ENCODE measurements at places on chromosomes 1 and 21. TPM values are rescaled to one million over a fixed set of nuclear protein-coding genes. Genes with fewer than 3 reads are reported as not detected.

Gene RNU1-3
- total RNA-seq, result 1,264 TPM

Gene CCDC30
- total RNA-seq, result 0.95 TPM

Gene OR2T11
- not detected for total RNA-seq

Gene CD34
- total RNA-seq, result 18.7 TPM

DNA sequence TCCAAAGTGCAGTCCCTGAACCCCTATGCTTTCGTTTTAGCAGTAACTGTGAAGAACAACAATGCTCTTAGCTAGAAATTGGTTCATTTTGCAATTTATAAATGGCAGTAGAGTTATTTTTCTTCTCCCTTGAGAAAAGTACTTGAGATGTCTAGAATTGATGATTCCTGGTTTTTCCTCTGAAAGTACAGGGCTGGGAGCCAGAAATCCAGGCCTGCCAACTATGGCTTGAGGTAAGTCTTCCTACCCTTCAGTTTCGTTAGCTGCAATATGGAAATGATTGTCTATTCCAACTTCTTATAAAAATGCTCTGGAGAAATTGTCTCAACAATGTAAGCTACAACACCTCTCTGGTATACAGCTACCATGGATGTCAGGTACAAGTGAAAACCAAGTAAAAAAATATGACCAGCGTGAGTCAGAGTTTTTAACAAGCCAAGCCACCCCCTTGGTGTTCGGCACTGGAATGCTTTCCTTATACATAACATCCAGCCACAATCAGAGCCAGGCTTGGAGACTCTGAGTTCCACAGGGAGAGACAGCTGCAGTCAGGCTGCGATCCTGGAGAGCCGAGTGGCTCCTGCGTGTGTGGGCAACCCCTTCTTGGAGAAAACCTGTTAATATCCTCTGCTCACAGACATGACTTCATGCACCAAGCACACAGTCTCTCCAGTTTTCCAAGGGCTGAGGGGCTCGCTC is 22.0 kb downstream of the TSPAN2 start:
- no peak overlapping the region for H3K27ac ChIP-seq
- H3K27me3 ChIP-seq, result no peaks in the 10 kb centered on the region
- H3K4me3 ChIP-seq, result no peak overlapping the region

- no peak for DNase-seq
- no peak overlapping the region for H3K27ac ChIP-seq
- H3K4me1 ChIP-seq, result no peaks in the 10 kb centered on the region
- no peaks in the 10 kb centered on the region for H3K36me3 ChIP-seq
- no peak overlapping the region for H3K4me3 ChIP-seq
Observed at GRCh38 chr1:29579821-29580425, 343.6 kb downstream of the PTPRU start.

GRCh38 chr1:169119405-169119804 is 12.9 kb downstream of the ATP1B1 start:
- H3K4me3 ChIP-seq, result peak overlapping the region; percentile 100
- no peak for DNase-seq

GRCh38 chr1:19337289-19337688 is 25.2 kb downstream of the SLC66A1 start:
- H3K36me3 ChIP-seq, result peaks cover 50% of the 10 kb centered on the region
- no peak overlapping the region for H3K4me3 ChIP-seq
- no peak for DNase-seq
- H3K4me1 ChIP-seq, result no peaks in the 10 kb centered on the region
- H3K27ac ChIP-seq, result no peak overlapping the region

DNA sequence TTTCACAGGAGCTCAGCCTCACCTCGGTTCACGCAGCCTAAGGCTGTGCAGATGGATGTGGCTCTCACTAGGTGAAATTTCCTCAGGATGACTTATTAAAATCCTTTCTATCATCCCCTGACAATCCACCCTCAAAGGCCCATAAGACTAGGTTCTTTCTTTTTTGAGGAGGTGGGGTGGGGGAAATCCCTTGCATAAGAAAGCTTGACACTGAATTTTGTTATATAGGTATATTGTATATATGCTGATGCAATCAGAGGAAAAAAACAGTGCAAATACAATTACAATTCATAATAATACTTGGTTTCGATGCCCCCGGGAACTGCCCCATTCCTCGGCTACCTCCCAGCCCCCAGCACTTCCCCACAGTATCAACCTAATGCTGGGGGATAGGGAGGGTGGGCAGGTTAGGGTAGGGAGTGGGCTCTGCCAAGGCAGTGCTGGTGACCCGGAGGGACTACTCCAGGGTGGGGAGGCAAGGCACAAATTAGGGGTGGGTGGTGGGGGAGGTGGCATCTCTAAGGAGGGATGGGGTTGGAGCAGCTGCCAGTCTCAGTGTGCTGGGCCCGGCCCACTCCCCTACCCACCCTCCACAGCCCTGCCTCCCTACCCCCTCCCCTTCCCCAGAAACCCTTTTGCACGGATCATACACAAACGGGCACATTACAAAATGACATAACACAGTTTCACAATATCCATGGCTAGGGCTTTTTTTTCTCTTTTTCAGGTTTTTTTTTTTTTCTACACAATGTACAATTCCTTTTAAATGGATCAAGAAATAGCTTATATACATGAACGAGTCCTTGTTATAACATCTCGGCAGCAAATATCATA is 30.9 kb downstream of the SLC27A3 start:
- no peaks in the 10 kb centered on the region for H3K27me3 ChIP-seq
- peaks cover 5% of the 10 kb centered on the region for H3K4me1 ChIP-seq
- no peak for DNase-seq
- H3K4me3 ChIP-seq, result no peak overlapping the region
- H3K27ac ChIP-seq, result no peak overlapping the region

DNA sequence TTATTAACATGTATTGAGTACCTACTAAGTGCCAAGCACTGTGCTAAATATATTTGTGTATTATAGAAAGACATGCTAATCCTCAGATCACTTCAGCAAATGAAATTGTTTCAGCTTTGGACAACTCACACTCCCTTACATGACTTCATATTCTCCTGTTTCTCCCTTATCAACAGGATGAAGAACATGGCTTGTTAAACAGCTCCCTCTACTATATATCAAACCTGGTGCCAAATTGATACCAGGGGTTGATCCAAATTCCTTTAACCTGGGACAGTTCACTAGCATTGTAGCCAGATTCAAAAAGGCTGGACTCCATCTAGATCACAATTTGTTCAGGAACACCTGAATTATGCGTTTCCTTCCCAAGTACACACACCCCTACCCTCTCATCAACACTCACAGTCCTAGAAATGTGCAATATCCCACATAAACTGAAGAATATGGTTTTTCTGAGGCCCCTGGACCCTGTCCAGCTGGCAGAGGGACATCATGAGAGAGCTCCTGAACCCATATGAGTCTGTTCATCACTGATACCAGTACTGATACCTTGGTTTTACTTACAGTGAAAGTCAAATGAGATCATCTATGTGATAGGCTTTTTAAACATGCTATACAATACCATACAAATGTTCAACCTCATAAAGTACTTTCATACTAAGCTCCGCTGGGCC is 47.0 kb upstream of the PALMD start:
- H3K4me1 ChIP-seq, result no peaks in the 10 kb centered on the region
- no peak overlapping the region for H3K27ac ChIP-seq
- no peak overlapping the region for H3K4me3 ChIP-seq
- H3K36me3 ChIP-seq, result no peaks in the 10 kb centered on the region
- no peaks in the 10 kb centered on the region for H3K27me3 ChIP-seq

- H3K4me1 ChIP-seq, result no peaks in the 10 kb centered on the region
- no peak overlapping the region for H3K27ac ChIP-seq
- H3K36me3 ChIP-seq, result no peaks in the 10 kb centered on the region
Observed at GRCh38 chr1:215277532-215277931, 195.0 kb downstream of the KCNK2 start.

DNA sequence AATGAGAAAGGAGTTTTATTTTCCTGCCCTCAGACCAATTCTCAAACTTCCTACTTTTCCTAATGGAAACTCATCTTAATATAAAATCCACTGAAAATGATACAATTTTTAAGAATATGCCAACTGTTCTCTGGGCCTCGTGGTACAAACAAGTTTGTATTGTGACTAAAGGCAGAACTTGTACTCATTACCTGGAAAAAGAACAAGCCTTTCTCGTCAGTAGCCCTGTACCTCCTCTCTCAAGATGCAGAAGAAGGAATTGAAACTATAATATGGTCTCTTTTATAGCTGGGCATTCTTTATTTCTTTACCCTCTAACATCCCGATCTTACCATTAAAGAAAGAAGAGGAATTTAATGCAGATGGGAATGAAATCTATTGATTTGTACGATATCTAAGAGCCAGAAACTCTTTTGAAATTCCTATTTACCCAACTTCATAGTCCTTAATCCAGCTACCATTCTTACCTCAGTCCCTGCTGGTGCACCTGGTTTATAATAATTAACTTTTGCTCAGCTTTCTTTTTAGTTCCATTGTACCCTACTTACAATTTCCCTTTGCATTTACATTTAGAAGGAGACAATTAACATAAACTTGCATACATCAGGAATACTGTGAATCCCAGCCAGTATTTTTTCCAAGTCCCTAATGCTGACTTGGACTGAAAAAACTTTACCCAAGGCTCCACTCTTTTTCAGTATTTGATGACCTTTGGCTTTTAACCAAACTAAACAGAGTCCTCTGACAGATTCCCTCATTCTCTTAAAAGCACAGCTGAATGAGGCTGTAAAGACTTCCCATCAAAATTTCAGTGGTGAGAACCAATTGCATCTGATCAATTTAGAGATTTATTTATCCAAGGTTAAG is 1162.4 kb downstream of the BRINP3 start:
- no peak overlapping the region for H3K4me3 ChIP-seq
- H3K4me1 ChIP-seq, result no peaks in the 10 kb centered on the region
- no peaks in the 10 kb centered on the region for H3K36me3 ChIP-seq
- H3K27me3 ChIP-seq, result no peaks in the 10 kb centered on the region
- no peak for DNase-seq

- no peaks in the 10 kb centered on the region for H3K4me1 ChIP-seq
- no peak overlapping the region for H3K27ac ChIP-seq
- no peak for DNase-seq
- no peaks in the 10 kb centered on the region for H3K36me3 ChIP-seq
Observed at GRCh38 chr1:80565406-80565805, 1235.3 kb upstream of the ADGRL2 start.

DNA sequence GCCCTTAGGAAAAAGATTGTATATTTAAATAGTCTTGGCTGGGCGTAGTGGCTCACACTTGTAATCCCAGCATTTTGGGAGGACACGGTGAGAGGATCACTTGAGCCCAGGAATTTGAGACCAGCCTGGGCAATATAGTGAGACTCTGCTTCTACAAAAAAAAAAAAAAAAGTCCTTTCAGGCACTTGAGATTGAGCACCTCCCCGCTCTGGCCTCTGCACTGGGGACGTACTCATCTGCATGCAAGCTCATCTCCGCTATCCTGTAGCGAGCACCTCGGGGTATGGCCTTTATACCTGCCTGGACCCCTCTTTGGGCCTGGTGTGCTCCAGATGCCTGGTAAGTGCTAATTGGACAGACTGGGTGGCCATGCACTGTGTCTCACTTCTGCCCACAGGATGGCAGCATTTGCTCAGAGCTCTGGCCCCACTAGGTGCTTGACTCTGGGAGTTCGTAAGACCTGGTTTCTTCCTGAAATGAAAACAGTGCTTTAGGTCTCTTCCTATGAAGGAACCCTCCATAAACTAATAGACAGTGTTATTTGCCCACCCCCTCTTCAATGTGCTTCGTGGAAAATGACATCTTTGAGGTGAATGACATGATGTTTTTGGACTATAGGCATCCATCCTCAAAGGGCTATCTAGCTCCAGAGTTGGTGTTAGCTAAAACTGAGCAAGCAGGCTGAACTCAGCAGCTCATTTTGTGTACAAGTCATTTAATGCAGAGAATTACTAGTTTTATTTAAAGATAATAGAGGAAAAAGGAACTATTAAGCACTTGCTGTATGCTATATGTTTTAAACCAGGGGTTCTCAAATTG is 61.7 kb upstream of the ADAR start:
- H3K36me3 ChIP-seq, result no peaks in the 10 kb centered on the region
- H3K4me3 ChIP-seq, result no peak overlapping the region
- no peaks in the 10 kb centered on the region for H3K4me1 ChIP-seq
- no peak overlapping the region for H3K27ac ChIP-seq
- H3K27me3 ChIP-seq, result no peaks in the 10 kb centered on the region
- peak; percentile 84 for DNase-seq

DNA sequence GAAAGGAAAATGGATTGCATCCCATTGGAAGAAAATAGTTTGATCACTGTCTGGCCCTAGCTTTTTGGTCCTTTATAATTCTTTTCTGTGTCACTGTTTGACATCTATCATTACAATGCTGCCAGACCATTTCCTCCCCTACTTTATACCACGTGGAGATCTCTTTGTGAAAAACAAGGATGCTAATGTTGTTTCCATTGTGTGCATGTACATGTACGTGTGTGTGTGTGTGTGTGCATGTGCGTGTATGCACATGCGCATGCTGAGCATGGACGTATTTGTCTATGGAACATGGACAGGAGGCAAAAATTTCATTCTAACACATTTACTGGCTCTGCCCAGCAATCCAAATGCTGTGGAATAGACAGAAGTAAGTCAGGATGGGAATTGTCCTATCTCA is 153.1 kb upstream of the PLXNA2 start:
- H3K4me1 ChIP-seq, result no peaks in the 10 kb centered on the region
- no peak overlapping the region for H3K27ac ChIP-seq
- no peak overlapping the region for H3K4me3 ChIP-seq
- no peaks in the 10 kb centered on the region for H3K36me3 ChIP-seq

- H3K27me3 ChIP-seq, result no peaks in the 10 kb centered on the region
- H3K4me1 ChIP-seq, result peaks cover 5% of the 10 kb centered on the region
- H3K27ac ChIP-seq, result peak overlapping the region; percentile 76
- DNase-seq, result no peak
- no peak overlapping the region for H3K4me3 ChIP-seq
Observed at GRCh38 chr1:220785166-220786056, 1.3 kb upstream of the MTARC1 start.

DNA sequence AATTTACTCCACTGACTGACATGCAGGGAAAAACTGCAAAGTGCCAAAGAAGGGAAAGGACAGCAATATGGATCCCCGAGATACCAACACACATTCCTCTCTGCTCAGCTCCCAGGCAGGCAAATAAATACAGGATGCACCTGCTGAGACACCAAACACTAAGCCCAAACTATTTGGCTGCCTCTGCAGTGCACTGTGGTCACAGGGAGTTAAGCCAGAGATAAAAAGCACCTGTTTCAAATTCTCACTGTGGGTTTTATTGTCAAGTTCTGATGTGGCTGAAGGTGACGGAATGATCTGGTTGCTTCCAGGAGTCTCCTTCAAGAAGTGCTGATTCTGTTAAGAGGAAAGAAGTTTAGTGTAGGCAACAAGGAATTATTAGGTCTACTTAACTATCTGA is 17.7 kb downstream of the TEX38 start:
- no peaks in the 10 kb centered on the region for H3K27me3 ChIP-seq
- peak overlapping the region; percentile 65 for H3K27ac ChIP-seq
- peaks cover 49% of the 10 kb centered on the region for H3K4me1 ChIP-seq
- DNase-seq, result no peak

GRCh38 chr1:44318097-44319088 is 36.7 kb downstream of the ERI3 start:
- no peak for DNase-seq
- peaks cover 13% of the 10 kb centered on the region for H3K36me3 ChIP-seq
- H3K27me3 ChIP-seq, result no peaks in the 10 kb centered on the region
- H3K27ac ChIP-seq, result no peak overlapping the region

DNA sequence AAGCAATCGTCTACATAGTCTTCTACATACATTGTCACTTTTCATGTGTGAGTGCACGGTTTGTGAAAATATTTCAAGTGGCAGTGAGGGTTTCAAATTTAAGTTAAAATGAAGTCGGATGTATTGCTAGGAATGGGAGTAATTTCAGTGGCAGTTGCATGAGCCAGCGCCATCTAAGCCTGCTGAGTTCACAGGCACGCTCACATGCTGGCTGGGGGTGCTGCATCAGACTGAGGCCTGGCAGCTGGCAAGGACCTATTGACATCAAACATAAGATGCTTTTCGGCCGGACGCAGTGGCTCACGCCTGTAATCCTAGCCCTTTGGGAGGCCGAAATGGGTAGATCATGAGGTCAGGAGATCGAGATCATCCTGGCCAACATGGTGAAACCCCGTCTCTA is 80.7 kb downstream of the UBE4B start:
- H3K4me1 ChIP-seq, result peaks cover 4% of the 10 kb centered on the region
- DNase-seq, result no peak
- H3K27ac ChIP-seq, result no peak overlapping the region

Measured in psoas muscle (tissue), 8 donors.